ENCODE measurements at places on chromosomes 2 and 18.

DNA sequence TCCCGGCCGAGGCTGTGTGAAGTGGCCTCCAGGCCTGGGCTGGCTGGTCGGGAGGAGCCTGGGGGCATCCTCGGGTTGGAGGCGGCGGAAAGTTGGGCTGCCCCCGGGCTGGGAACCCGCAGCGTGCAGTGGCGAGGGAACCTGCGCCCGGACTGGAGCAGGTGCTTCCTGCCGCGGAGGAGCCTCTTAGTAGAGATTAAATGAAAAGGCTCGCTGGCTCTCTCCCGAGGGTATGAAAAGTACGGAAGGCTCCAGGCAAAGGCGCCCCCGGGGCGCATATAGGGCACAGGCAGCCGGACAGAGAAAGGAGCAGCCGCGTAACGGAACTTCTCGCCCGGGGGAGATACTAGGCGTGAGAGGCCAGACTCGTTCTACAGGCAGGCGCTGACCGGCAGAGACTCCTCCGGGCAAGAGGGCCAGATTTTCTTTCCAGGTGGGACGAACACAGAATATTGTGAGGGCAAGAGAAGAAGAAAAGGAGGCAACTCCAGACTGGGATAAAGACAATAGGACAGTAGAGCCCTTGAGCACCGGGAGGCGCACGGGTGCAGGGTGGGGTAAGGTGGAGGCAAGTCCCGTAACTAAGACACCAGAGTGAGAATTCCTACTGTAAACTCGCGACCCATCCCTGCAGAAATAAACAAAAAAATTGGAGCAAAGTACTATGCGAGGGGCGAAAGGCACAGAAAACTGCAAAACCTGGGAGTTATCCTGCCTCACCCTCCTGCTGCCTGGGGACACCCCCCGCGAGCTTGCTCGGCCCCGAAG lies 816 bp downstream of the CDH2 start:
- DNase-seq = no peak

GRCh38 chr2:18976168-18976961 lies 382.1 kb downstream of the OSR1 start:
- peak; percentile 90 for DNase-seq

GRCh38 chr2:53635694-53636093 lies 131.9 kb upstream of the CHAC2 start:
- no peak for DNase-seq

- DNase-seq = peak; percentile 30
Measured at GRCh38 chr2:158539176-158540005, 82.6 kb downstream of the PKP4 start.

DNA sequence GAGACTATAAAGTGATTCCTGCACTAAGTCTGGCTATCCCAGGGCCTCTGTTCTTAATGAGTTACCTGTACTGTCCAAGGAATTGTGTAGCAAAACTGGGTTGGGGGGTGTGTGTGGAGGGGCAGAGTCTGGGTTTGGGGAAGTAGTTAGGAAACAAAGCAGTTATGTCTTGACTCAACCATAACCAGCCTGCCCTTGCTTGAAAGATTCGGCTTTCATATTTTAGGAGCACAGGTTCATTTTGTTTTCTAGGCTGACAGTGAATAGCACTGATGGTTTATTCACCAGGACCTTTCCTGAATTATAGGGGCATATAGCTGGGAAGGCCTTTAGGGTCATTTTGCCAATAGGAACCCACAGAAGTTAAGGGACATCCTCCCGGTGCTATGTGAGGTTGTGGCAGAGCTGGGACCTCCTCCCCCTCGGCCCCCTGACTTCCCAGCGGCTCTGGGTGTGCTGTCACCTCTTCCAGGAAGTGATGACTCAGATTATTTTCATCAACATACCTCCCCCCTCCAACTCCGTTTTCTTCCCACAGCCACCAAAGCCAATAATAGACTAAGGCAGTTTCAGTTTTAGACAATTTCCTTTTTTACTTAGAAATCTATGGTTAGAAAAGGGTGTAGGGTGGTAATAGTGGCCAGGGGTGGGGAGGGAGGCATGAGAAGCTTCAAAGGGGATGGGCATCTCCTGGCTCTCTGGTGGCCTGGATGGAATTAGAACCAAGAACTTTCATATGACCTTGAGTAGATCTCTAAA lies 44.8 kb downstream of the SETBP1 start:
- no peak for DNase-seq

DNA sequence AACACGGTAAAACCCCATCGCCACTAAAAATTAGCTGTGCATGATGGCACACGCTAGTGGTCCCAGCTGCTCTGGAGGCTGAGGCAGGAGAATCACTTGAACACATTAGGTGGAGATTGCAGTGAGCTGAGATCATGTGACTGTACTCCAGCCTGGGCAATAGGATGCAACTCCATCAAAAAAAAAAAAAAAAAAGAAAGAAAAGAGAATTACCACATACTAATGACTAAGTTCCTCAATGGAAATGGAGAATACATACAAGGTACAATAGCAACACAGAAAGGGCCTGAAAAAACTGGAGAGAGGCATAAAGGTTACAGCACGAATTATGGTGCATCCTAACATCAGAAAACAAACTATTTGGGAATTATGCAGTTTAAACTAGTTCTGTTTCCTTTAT lies 81.3 kb downstream of the CDH2 start:
- DNase-seq = no peak

GRCh38 chr2:168203762-168204693 lies 43.4 kb downstream of the STK39 start:
- DNase-seq = no peak

GRCh38 chr2:97745474-97746174 lies 32.2 kb downstream of the ZAP70 start:
- no peak for DNase-seq

DNA sequence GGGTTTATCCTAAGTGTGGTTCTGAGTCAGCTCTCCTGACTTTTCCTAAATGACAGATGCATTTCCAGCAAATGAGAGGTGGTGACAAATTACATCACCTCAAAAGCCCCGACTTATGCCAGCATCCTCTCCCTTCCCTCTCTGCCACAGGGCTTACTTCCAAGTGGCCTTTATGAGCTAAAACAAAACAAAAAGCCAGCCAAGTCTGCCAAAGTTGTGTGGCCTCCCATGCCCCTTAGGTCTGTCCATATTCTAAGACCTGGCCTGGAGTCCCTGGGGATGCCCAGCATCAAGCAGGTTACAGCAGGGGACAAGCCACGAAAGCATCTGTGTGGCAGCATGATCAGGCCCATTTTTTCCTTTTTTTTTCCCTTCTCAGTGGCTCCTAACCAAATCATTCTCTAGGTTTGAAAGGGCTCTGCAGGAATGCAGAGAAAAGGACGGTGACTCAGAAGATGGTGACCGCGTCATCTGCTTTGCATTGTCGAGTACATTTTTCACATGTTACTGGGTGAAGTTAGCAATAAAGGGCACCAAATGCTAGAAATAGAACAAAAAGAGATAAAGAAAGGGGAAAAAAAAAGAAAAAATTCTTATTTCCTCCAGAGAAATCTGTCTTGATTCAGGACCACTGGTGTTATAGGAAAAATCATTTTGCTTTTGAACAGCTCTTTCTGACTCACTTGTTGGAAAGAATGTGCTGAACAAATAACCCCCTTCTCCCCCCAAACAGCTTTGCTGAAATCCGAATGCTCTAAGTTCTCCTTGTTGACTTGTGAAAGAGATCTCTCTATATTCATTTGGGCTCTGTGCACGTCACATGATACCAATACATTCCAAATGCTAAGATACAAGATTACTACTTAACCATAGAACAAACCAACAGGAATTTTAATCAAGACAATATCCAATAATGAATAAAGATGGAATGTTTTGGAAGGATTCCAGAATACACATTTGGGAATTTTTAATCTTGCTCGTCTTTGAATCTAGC lies 178.7 kb downstream of the EN1 start:
- DNase-seq = peak; percentile 100

- DNase-seq = peak; percentile 46
Measured at GRCh38 chr2:55887901-55888624, 35.5 kb downstream of the EFEMP1 start.

- DNase-seq = no peak
Measured at GRCh38 chr18:3607309-3608098, 157.5 kb downstream of the TGIF1 start.

GRCh38 chr2:133352719-133353118 lies 215.5 kb downstream of the NCKAP5 start:
- no peak for DNase-seq

- DNase-seq = no peak
Measured at GRCh38 chr18:75351409-75351808, 76.1 kb downstream of the SMIM21 start.

DNA sequence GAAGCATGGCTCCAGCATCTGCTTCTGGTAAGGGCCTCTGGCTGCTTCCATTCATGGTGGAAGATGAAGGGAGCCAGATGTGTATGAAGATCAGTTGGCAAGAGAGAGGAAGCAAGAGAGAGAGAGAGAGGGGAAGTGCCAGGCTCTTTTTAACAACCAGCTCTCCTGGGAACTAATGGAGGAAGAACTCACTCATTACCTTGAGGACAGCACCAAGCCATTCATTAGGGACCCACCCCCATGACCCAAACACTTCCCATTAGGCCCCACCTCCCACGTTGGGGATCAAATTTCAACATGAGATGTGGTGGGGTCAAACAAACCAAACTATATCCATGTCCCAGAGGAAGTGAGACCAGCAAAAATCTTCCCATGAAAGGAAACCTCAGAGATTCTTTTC lies 124.8 kb upstream of the SIX2 start:
- DNase-seq = no peak

DNA sequence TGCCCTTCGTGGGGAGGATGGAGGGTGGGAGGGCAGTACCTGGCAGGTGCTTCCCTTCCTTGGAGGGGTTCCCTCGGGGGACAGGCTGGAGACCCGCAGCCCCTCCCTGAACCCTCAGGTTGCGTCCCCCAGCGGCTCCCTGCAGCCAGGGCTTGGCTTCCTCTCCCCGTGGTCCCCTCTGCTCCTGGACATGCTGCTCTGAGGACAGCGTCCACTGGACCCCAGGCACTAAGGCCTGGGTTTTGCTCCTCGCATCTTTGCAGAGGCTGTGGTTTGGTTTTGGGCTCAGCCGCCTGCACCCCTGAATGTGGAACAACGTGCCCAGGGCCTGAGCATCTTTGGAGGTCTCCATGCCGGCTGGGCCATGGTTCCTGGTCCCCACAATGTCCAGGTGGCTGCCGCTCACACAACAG lies 133.5 kb downstream of the PTGR3 start:
- no peak for DNase-seq

DNA sequence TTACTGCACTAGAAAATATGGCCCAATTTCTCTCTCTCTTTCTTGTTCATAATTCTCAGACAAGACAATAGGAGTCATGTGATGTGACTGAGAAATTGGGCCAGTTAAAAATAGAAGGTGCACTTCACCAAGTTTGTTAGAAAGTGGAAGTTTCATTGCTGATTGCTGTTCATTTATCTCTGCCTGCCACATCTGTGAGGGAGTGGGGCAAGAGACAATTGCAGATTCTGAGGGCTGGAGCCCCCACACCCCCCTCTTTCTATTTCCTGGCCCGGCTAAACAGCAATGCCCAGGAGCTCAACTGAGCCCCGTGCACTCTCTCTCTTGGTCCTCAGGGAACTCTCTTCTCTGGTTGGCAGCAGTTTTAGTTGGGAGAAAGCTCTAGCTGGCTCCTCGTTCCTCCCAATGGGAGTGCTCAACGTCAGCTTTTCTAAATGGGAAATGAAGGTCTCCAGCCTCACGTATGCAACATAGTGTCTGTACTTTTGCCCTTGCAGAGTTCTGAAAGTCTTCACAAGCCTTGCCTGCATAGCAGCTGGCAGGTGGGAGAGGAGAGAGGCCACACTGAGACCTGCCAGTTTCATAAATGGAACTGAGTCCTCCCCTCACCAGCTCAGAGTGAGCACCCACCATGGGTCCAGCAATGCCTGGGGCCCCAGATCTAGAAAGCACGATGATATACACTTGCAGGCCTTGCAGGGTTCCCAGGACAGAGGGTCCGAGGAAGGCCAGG lies 115.7 kb downstream of the MYCN start:
- DNase-seq = no peak

GRCh38 chr18:11987527-11987926 lies 6.2 kb downstream of the IMPA2 start:
- DNase-seq = no peak

GRCh38 chr2:240579771-240580614 lies 6.5 kb upstream of the CAPN10 start:
- DNase-seq = no peak

DNA sequence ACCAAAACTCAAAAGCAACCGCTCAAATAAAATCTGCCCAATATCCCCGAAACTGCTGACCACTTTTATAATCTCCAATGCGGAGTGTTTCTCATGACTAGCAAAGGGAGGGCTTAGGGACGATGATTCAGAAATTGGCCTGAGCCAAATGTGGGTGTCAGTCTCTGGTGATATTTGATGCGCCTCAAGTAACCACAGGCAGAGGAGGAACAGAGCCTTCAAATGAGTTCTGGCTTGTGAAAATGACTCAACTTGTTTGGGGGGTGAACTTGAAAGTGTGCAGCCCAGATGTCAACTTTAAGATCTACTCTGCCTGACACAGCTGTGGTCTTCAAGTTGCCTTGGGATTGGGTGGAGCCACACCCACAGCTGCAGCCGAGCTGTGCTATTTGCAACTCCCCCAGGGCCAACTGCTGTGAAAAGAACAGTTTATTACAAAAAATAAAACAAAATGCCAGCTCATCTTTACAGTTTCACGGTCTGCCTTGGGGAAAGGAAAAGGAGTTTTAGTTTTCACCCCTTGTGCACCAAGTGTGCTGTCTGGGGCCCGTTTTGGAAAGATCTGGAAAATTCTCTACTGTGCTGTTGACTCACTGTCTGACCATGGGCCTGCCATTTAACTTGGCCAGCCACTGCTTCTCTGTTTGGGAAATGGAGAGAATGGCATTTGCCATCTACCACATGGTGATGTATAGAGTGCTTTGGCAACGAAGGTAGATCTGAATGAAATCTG lies 222.1 kb downstream of the MTX2 start:
- peak; percentile 86 for DNase-seq

DNA sequence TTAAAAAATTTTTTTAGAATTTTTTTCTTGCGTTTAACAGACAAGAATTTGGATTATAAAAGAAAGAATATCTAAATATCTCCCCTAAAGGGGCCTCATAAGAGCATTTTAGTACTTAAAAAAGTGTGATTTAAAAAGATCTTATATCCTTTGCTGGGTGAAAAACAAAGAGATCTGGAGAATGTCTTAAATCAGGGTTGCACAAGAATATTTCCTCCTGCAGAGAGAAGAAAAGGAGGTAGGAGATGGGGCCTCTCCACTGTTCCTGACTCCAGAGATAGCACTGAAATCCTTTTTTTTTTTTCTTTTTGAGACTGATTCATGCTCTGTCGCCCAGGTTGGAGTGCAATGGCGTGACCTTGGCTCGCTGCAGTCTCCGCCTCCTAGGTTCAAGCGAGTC lies 68.5 kb upstream of the OSR1 start:
- no peak for DNase-seq

DNA sequence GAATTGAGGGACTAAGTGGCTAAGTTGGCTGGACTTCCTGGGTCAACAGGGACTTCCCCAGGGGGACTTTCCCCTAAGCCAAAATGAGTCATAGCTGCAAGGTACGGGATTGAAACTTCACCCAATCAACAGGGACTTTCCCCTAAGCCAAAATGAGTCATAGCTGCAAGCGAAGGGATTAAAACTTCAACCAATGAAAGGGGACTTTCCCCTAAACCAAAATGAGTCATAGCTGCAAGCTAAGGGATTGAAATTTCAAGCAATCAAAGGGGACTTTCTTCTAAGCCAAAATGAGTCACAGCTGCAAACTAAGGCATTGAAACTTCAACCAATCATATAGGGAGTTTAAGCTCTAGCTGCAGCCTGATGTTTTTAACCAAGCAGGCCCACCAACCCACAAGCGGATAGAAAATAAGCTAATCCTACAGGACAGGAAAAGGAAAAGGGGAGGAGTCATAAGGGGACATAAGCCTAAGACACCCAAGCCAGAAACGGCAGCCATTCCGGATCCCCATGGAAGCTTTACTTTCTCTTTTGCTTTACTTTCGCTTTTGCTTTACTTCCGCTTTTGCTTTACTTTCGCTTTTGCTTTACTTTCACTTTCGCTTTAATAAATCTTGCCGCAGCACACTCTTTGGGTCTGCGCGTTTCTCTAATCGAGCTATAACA lies 1375.4 kb upstream of the CELF4 start:
- DNase-seq = no peak
